Pons (tissue), 1 donor: ENCODE measurements at places on chromosomes 3 and 15.

DNA sequence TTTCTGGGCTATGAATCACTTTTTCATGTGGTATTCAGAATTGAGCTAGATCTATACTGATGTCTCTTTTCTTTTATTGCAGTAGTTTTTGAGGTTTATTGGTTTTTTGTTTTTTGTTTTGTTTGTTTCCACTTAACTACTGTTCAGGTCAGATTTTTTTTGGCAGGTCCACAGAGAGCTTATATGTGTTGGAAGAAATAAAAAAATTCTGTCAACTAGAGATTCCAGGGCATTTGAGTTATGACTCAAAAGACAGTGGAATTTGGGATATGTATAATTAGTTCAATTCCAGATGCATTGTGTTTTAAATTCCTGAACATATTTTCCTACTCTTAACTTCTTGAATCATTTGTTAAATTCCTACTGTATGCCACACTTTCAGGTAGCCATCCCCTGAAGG is 727.2 kb downstream of the SI start:
- no peak for DNase-seq

DNA sequence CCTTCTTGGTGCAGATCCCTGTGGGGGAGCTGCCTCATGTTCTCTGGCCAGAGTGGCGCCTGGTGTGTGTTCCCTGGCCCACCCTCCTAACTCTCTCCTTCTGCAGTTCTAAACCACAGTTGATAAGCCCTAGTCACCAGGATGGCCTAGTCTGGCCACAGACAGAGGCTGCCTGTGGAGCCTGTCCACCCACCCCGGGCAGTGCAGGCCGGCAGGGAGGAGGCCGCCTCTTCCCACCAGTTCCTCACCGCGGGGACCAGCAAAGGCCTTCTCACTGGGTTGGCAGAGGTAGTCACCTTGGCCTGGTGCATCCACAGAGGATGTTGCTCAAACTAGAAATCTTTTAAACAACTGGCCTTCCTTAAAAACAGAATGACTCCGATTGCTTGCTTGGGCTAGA is 276.4 kb upstream of the TTC14 start:
- DNase-seq = no peak

DNA sequence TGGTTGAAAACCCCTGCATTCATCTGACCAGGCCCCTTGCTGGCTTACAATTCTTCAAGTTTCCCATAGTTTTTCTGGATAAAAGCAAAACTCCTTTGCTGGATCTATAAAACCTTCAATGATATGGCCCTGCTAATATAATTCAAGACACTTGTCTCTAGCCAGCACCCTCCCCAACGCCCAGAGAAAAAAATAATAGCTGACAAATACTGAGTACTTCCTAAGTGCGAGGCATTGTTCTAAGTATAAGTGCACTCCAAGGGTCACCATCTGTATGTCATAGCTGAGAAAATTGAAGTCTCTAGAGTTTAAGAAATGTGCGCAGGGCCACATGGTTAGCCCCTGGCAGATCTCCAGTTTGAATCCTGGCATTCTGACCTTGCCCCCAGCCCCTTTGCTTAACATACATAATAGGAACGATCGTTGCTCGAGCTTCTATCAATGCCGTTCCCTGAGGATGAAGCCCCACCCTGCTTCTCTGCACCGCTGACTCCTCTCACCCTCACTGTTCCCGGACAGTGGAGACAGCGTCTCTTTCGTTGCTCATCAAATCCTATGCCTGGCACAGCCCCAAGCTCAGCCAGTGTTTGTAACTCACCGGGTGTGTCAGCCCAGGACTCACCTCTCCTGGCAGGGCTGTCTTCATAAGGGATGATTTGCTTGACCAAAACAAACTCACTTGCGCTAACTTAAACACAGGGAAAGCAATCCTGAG is 377.1 kb upstream of the PROK2 start:
- DNase-seq = no peak

DNA sequence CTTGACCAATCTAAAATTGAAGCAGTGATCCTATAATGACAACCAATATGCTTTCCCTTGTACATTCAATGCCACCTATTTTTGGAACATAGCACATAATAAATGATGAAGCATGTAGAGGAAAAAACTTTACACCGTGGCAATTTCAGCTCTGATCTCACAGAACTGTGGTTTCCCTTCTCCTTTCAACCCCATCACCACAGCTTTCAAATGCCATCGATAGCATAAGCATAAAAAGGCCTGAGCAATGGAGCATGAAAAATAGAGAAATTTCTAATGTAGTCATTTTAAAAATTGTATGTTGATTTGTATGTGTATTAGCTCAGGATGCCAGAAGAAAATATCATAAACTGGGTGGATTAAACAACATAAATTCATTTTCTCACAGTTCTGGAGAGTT is 406.0 kb upstream of the TMCO5A start:
- DNase-seq = no peak

- DNase-seq = no peak
These were observed 99.4 kb downstream of the SST start for GRCh38 chr3:187570776-187571175.

GRCh38 chr15:53580366-53580765 is 179.1 kb downstream of the WDR72 start:
- DNase-seq = no peak

DNA sequence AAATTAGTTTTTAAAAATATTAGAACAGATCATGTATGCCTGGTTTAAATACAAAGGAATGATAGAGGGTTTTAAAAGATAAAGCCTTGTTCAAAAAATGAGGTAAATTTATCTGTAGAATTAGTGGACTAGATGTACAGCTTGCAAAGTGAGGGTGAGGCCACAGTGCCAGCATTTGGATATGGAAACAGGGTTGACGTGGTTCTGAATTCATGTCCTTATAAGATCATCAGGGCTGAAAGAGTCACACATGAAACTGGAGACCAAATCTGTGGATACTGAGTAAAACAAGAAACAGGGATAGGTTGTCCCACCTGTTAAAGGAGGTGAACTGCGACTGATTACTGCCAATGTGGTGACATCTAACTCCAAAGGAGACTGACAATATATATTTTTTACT is 46.3 kb downstream of the NCK1 start:
- no peak for DNase-seq

GRCh38 chr3:196629228-196629627 is 10.3 kb upstream of the NRROS start:
- no peak for DNase-seq

DNA sequence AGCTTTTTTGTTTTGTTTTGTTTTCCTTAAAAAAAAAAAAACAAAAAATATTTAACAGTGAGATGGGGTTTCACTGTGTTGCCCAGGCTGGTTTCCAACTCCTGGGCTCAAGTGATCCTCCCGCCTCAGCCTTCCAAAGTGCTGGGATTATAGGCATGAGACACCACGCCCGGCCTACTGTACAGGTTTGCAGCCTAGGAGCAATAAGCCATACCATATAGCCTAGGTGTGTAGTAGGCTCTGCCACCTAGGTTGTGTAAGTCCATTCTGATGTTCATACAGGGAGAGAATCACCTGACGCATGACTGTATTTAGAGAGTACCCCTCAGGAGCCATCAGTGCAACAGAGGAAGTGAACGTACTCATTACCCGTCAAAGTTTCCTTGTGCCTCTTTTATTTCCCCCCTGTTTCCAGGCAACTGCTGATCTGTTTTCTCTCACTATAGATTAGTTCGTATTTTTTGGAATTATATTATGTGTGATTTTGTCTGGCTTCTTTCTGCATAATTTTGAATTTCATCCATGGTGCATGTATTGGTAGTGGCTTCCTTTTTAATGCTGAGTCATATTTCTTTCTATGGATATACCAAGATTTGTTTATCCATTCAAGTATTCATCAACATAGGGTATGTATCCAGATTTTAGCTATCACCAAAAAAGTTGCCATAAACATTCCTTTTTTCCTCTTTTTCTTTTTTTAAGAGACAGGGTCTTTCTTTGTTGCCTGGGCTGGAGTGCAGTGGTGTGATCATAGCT is 9.9 kb downstream of the ACAD9 start:
- DNase-seq = no peak

GRCh38 chr3:177764377-177764912 is 567.2 kb upstream of the TBL1XR1 start:
- no peak for DNase-seq

- DNase-seq = no peak
These were observed 105.3 kb upstream of the LINGO1 start for GRCh38 chr15:77738038-77738370.

- no peak for DNase-seq
These were observed 58.5 kb upstream of the TRIM71 start for GRCh38 chr3:32759342-32759741.

- DNase-seq = no peak
These were observed 368.2 kb downstream of the PTPRG start for GRCh38 chr3:61929617-61930016.

- DNase-seq = peak; percentile 89
These were observed 5.9 kb upstream of the GRAMD2A start for GRCh38 chr15:72203507-72203837.

GRCh38 chr3:153574445-153574844 is 412.4 kb downstream of the RAP2B start:
- no peak for DNase-seq

- DNase-seq = no peak
These were observed 168.2 kb downstream of the PEAK1 start for GRCh38 chr15:77251662-77252061.

DNA sequence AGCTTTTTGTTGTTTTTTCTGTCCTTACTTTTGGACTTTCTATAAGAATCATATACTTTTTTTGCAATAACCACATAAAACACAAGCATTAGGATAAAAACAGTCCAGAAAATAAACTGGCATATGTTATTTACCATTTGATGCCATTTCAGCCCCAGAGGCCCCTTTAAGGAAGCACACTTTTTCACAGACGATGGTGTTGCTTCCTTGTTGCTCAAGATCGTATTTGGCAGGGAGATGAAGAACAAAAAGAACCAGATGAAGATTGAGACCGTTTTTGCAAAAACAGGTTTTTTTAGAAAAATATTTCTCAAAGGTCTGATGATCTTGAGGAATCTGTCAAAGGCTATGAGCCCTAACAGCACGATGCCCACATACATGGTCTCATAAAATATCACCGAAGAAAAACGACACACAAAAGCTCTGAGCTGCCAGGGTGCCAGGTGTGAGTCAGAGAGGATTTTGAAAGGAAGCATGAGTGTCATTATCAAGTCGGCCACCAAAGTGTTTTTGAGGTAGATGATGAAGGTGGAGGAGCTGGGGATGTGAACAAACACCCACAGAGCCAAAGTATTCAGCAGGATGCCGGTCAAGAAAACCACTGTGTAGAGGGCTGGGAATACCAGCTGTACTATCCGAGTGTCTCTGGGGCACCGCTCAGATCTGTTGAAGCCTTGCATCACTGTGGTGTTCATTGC is 902 bp downstream of the P2RY13 start:
- peak; percentile 42 for DNase-seq

DNA sequence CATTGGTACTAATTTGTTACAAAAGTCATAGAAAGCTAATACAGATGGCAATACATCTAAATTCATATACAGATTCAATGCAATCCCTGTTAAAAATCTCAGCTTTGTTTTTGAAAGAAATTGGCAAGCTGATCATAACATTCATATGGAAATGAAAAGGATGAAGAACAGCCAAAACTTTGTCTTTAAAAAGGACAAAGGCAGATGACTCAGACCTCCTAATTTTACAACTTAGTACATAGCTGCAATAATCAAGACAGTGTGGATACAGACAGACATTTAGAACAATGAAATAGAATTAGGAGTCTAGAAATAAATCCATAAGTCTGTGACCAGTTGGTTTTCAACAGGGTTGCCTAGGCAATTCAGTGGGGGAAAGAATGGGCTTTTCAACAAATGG is 63.3 kb downstream of the AQP9 start:
- DNase-seq = no peak

DNA sequence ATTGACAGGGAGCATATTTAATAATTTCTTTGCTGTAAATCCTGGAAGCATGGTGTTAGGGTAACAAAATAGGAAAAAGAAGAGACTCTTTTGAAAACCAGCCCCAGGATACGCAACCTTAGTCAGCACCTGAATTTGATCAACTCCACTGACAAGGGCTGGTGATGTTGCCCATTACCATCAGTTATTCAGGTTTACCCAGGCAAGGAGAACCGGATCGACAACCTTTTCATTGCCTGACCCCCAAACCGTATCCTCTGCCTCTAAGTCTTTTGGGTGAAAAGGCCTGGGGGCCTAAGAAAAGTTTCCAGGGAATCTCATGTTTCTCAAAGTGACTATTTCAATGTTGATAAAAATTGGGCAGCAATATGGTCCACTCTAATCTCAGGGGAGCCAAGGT is 313.3 kb downstream of the KBTBD8 start:
- no peak for DNase-seq

- no peak for DNase-seq
These were observed 17.5 kb downstream of the CIDEC start for GRCh38 chr3:9862391-9863057.

GRCh38 chr3:10582733-10583132 is 77.3 kb upstream of the ATP2B2 start:
- DNase-seq = no peak

GRCh38 chr15:60850903-60851302 is 372.0 kb upstream of the ICE2 start:
- no peak for DNase-seq

- no peak for DNase-seq
These were observed 35.0 kb downstream of the SERP1 start for GRCh38 chr3:150511122-150511821.

GRCh38 chr15:68107142-68107541 is 53.0 kb downstream of the PIAS1 start:
- DNase-seq = no peak

- no peak for DNase-seq
These were observed 17.1 kb downstream of the MGLL start for GRCh38 chr3:127805026-127805753.

- DNase-seq = no peak
These were observed 115.4 kb upstream of the RAD18 start for GRCh38 chr3:9078561-9079240.

- no peak for DNase-seq
These were observed 39.1 kb downstream of the KNL1 start for GRCh38 chr15:40633178-40633577.

DNA sequence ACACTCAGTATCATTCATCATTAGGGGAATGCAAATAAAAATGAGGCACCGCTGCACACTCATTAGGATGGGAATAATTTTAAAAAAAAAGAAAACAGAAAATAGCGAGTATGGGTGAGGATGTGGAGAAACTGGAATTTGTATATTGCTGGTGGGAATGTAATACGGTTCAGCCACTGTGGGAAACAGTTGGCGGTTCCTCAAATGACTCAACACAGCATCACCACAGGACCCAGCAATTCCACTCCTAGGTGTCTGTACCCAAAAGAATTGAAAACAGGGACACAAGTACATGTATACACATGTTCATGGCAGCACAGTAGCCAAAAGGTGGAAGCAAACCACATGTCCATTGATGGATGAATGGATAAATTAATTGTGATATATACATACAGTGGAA is 35.2 kb upstream of the RFTN1 start:
- DNase-seq = no peak
